Hippocampal formation (tissue), 2 donors: ENCODE measurements at places on chromosomes 1 and 21.
A peak's percentile ranks its signal among the peaks of the same experiment; 100 is the strongest.

GRCh38 chr1:173426057-173426456 lies 51.1 kb upstream of the PRDX6 start:
- no peak for DNase-seq

GRCh38 chr1:55155522-55155921 lies 59.6 kb downstream of the USP24 start:
- peak; percentile 19 for DNase-seq

- no peak for DNase-seq
Measured at GRCh38 chr1:193846876-193847604, 660.6 kb upstream of the B3GALT2 start.

- DNase-seq, result no peak
Measured at GRCh38 chr1:164718821-164719220, 159.8 kb downstream of the PBX1 start.
